ENCODE measurements at places on chromosomes 3 and 15.

- no peak for DNase-seq
These were observed 6.2 kb downstream of the ALPK3 start for GRCh38 chr15:84823282-84823878.

DNA sequence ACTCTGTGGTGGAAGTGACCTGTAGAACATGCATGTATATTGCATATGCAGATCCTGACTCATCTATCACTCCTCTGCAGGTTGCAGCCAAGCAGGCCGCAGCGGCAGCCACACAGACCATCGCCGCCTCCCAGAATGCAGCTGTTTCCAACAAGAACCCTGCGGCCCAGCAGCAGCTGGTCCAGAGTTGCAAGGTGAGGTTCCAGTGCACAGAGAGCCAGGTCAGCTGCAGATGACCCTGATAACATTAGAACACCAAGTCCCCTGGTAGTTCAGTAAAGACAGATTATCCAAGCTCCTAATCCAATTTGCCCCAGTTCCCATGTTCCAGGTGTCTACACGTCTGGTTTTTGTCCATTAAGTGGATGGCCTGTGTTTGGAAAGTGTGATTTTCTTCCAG is 325.1 kb upstream of the TPM1 start:
- no peak for DNase-seq

- DNase-seq, result no peak
These were observed 2.9 kb downstream of the USP50 start for GRCh38 chr15:50543556-50543955.

DNA sequence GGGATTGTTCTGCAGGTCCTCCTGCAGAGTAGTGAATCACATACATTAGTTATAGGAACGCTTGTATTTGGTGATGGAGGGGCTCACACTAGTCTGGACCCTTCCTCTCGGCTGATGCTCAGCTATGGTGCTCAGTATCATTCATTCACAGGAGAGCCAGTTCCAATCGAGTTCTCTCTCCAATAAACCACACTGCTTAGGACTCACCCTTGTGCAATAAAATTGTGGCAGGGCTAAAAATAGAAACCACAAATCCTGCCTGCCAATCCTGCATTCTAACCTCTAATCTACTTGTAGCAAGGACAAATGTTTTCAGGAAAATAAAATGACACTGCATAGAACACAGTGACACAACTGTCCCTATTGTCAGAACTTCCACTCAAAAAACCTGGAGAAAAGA is 138.4 kb upstream of the TBL1XR1 start:
- DNase-seq, result no peak

- no peak for DNase-seq
These were observed 150.8 kb upstream of the DPH6 start for GRCh38 chr15:35696767-35697231.

Data from AG04449 (cell line).